ENCODE measurements at places on chromosomes 2 and 18.
A peak's percentile ranks its signal among the peaks of the same experiment; 100 is the strongest.

- no peak for DNase-seq
These were observed 9.3 kb downstream of the L3MBTL4 start for GRCh38 chr18:6405237-6406074.

GRCh38 chr2:229431327-229431954 lies 160.4 kb upstream of the PID1 start:
- peak; percentile 20 for DNase-seq

DNA sequence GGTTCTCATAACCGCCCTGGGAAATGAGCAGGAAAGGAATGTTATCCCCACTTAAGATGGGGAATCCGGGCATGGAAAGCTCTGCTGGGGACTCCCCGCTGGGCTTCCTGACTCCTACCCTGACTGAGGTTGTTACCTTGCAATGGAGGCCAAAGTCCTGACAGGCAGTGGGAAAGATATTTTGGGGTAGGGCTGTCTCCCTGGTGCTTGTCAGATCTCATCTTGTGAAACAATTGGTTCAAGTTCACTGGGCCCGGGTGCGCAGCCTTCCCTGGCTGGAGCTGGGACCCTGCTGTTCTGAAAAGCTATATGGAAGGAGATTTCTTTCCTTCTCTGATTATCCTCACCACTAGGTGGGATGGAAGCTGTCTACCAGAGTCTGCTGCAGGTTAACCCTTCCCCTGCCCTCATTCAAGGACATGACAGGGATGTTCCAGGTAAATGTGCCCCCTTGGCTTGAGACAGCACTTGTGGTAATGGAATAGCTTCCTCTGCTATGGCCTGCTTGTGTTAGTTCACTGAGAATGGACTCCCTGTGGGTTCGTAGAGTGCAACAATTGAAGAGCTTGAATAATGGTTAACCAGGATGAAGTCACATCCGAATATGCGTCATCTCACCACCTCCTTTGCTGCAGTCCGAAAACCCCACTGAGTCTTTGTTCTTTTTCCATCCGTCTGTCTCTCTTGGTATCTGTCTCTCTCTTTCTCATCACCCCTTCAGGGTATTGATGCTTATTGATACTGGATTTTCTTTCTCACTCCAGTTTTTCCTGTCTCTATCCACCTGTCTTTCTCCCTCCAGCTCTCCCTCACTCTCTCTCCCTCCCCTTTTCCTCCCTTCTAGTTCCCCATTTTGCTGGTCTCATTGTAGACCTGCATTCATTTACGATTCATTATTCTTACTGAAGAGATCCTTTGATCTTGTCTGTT lies 67.8 kb upstream of the EPAS1 start:
- no peak for DNase-seq

DNA sequence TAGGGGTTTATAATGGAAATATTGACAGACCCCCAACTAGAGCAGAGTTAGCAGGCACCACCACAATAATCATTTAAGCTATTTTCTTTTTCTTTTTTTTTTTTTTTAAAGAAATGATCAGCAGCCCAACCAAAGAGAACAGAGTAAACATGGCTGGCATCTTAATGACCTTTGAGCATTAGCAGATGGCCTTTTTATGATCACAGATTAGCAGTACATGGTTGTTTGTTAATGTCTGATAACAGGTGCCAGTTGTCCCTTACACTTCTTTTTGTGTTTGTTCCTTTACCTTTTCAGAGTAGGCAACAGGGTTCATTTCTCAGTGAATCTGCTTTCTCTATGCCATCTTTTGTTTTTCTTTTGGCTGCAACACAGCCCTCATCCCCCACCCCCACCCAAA lies 747.0 kb downstream of the BCL11A start:
- DNase-seq, result no peak

DNA sequence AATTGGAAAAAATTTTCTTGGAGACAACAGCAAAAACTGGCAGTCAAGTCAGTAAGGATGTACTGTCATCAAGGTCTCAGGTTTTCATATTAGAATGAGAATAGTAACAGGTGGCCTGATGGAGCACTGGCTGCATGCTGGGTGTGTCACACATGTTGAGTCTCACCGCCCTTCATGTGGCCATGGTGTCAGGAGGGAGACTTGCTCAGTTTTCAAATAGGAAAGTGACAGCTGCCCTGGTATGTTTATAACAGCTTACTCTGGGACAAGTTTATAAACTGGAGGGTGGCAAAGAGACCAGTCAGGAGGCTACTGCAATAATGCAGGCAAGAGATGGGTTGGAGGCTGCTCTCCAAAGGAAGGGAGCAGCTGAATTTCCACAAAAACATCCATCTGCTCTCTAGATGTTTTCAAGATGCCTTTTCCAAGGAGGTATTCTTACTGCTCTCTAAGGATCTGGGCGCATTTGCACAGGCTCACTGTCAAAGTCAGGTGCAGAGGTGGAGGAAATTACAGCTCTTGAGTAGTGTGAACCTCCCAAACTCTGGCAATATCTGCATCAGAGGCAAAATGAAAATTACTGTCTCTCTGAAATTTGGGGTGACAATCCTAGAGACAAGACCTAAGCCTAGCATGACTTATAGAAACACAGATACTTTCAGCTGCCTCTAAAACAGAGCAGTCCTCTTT lies 321.9 kb upstream of the RAB12 start:
- no peak for DNase-seq

DNA sequence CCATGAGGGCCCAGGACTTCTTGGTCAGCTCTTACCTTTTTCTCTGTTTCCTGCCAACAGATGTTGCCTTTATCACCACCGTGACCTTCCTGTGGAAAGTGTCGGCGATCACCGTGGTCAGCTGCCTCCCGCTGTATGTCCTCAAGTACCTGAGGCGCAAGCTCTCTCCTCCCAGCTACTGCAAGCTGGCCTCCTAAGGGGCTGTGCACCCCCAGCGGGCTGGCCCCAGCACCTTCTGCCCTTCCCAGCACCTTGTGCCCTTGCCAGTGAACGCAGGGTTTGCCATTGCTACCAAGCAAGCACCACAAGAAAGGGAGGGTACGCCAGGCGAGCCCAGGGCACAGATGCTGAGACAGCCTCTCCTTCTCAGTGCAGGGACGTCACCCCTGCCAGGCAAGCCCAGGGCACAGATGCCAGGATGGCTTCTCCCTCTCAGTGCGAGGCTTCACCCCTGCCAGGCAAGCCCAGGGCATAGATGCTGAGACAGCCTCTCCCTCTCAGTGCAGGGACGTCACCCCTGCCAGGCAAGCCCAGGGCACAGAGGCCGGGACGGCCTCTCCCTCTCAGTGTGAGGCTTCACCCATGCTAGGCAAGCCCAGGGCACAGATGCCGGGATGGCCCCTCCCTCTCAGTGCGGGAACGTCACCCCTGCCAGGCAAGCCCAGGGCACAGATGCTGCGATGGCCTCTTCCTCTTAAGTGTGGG lies 18.4 kb upstream of the NFATC1 start:
- DNase-seq, result no peak

- no peak for DNase-seq
These were observed 52.7 kb downstream of the MTX2 start for GRCh38 chr2:176321916-176322315.

- DNase-seq, result peak; percentile 50
These were observed 111.6 kb upstream of the NABP1 start for GRCh38 chr2:191566344-191566743.

DNA sequence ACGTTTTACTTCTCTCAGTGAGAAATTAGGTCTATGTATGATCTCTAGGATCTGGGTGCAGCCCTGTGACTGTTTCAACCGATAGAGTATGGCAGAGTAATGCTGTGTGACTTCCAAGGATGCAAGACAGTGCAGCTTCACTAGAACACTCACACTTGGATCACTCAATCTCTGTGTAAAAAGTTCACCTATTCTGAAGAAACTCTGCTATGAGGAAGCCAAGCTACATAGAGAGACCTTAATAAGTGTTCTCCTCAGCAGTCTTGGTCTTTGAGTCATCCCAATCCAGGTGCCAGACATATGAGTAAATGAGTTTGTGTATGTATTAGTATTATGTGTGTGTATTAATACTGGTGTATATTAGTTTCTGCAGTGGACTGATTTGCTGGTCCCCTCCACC lies 335.0 kb downstream of the NR4A2 start:
- DNase-seq, result no peak

All from SHP77 (cell line).